ENCODE measurements at places on chromosomes 12 and 14.

DNA sequence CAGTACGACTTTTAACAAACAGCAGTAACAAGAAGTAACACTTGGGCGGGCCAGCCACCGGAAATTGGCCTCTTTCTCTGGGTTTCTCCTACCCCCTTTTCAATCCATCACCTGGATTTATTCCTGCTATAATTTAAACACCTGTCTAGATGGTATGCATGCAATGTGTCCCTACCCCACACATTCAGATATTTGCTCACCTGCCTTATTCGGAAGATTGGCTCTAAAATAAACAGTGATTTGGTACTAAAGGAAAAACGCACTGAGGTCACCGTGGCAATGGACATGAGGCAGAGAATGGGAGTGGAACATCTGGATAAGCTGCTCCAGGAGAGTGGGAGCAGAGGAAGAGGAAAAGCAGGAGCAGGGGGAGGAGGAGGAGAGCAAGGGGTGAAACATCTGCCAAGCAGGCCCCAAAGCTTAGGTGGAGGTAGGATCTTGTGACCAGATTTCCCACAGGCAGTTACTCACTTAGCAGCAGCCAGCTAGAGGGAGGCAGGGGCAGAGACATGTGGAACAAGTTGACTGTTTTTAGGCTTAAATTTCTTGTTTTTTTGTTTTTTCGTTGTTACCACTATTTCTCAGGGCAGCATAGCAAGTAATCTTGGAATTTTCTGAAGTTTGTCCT lies 150.9 kb downstream of the TTLL5 start:
- no peaks in the 10 kb centered on the region for H3K4me1 ChIP-seq
- no peaks in the 10 kb centered on the region for H3K36me3 ChIP-seq
- DNase-seq: no peak
- no peak overlapping the region for H3K4me3 ChIP-seq
- no peaks in the 10 kb centered on the region for H3K27me3 ChIP-seq

DNA sequence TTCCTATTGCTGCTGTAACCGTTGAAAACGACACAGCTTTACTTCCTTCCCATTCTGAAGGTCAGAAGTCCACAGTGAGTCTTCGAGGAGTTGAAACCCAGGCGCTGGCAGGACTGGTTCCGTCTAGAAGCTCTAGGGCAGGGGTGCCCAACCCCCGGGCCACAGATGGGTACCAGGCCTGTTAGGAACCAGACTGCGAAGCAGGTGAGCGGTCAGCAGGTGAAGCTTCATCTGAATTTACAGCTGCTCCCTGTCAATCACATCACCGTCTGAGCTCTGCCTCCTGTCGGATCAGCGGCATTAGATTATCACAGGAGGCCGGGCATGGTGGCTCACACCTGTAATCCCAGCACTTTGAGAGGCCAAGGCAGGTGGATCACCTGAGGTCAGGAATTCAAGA lies 12.6 kb upstream of the SFSWAP start:
- no peak overlapping the region for H3K4me3 ChIP-seq
- H3K36me3 ChIP-seq: no peaks in the 10 kb centered on the region
- H3K27me3 ChIP-seq: peaks cover 5% of the 10 kb centered on the region
- no peak for DNase-seq

- no peak overlapping the region for H3K4me3 ChIP-seq
- H3K36me3 ChIP-seq: no peaks in the 10 kb centered on the region
- no peak for DNase-seq
- no peak overlapping the region for H3K27ac ChIP-seq
- no peaks in the 10 kb centered on the region for H3K4me1 ChIP-seq
These were observed 122.8 kb downstream of the PRMT8 start for GRCh38 chr12:3613641-3614395.

GRCh38 chr12:81350309-81350708 lies 272.4 kb downstream of the ACSS3 start:
- H3K4me1 ChIP-seq: no peaks in the 10 kb centered on the region
- H3K4me3 ChIP-seq: no peak overlapping the region
- no peaks in the 10 kb centered on the region for H3K36me3 ChIP-seq
- no peak for DNase-seq

DNA sequence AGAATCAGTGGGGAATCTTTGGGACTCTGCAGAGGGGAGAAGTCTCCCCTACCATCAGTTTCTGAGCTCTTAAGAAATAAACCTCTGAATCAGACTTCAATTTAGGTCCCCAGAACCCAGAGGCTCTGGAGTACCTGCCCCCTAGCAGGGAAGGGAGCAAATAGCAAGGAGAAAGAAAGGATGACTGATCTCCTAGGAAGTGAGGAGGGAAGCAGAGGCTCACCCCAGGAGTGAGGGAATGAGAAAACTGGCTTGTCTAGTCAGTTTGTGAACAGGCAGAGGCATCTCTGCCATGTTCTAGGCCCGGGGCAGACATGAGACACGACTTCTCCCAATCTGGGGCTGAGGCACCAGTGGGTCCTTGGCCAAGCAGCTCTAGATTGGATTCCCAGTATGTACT lies 24.3 kb upstream of the SMUG1 start:
- no peak for DNase-seq
- no peak overlapping the region for H3K4me3 ChIP-seq
- peaks cover 16% of the 10 kb centered on the region for H3K4me1 ChIP-seq
- no peak overlapping the region for H3K27ac ChIP-seq

DNA sequence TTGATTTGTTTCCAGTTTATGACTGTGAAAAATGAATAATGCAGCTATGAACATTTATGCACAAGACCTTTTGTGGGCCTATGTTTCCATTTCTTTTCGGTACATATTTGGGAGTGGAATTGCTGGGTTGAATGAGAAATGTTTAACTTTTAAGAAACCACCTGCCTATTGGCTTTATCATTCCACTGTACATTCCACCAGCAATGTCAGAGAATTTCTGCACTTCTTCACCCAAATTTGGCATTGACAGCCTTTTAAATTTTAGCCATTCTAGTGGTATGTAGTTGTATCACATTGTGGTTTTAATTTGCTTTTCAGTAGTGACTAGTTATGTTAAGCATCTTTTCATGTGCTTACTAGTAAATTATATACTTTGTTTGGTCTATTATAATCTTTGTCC lies 317.0 kb upstream of the TMTC1 start:
- no peaks in the 10 kb centered on the region for H3K27me3 ChIP-seq
- no peaks in the 10 kb centered on the region for H3K36me3 ChIP-seq
- peak; percentile 81 for DNase-seq
- no peak overlapping the region for H3K27ac ChIP-seq

DNA sequence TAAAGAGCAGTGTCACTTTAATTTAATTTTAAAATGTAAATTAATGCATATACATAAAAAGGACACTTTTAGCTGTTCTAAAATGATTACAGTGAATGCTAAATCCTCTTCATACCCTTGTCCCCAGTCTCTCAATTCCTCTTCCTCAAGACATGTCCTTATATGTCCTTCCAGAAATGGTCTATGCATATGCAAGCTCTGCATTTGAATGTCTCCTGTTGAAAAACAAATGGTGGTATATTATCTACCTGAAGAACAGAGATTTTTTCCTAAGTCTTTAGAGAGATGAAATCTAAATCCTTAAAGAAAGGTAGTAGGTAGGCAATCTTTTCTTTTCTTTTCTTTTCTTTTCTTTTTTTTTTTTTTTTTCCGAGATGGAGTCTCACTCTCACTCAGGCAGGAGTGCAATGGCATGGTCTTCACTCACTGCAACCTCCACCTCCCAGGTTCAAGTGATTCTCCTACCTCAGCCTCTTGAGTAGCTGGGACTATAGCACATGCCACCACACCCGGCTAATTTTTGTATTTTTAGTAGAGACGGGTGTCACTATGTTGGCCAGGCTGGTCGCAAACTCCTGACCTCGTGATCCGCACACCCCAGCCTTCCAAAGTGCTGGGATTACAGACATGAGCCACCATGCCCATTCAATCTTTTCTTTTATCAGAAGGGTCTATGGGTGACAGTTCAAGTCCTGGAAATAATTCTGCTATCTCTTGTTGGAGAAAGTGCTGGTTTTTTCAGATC lies 180.5 kb downstream of the PRKCH start:
- H3K27ac ChIP-seq: no peak overlapping the region
- no peak for DNase-seq
- H3K27me3 ChIP-seq: no peaks in the 10 kb centered on the region
- no peaks in the 10 kb centered on the region for H3K36me3 ChIP-seq
- peaks cover 33% of the 10 kb centered on the region for H3K4me1 ChIP-seq
- no peak overlapping the region for H3K4me3 ChIP-seq

Data from astrocyte (in vitro differentiated cells and primary cell).